GM23338 (cell line): ENCODE measurements at places on chromosomes 1 and 21. TPM values are rescaled to one million over a fixed set of nuclear protein-coding genes. Genes with fewer than 3 reads are reported as not detected.

DNA sequence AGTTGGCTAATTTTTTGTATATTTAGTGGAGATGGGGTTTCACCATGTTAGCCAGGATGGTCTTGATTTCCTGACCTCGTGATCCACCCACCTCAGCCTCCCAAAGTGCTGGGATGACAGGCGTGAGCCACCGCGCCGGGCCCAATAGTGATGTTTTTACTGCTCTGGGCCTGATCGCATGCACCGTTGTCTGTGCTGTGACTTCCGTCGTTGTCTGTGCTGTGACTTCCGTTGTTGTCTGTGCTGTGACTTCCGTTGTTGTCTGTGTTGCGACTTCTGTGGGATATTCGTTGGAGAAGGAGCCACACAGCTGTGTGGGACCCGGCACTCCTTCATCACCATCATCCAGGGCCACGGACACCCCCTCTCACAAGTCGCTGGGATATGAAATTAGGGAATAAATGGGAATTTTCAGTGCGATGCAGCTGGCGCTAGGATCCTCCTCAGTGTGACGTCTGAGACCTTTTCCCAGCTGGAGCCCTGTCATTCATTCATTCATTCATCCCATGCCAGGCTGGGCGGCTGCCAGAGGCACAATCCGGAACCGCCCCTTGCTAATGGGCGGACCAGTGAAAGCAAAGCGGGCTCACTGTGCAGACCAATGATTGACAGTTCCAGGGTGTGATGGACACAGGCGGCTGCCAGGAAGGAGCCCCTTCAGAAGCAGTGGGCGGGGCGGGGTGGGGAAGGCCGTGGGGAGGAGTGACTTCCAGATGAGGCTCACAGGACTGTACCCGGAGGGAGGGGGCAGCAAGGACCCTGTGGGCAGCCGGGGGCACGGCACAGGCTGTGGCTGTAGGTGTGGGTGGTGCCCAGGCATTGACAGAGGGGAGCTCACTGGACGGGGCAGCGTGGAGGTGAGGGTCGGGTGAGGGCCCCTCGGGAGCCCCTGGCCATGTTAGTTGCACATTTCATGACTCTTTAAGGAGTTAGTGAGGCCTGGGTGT lies 48.9 kb downstream of the PRKCZ start:
- H3K4me1 ChIP-seq = no peaks in the 10 kb centered on the region
- DNase-seq = no peak
- no peaks in the 10 kb centered on the region for H3K27me3 ChIP-seq
- no peaks in the 10 kb centered on the region for H3K36me3 ChIP-seq
- no peak overlapping the region for H3K4me3 ChIP-seq
- H3K27ac ChIP-seq = no peak overlapping the region

DNA sequence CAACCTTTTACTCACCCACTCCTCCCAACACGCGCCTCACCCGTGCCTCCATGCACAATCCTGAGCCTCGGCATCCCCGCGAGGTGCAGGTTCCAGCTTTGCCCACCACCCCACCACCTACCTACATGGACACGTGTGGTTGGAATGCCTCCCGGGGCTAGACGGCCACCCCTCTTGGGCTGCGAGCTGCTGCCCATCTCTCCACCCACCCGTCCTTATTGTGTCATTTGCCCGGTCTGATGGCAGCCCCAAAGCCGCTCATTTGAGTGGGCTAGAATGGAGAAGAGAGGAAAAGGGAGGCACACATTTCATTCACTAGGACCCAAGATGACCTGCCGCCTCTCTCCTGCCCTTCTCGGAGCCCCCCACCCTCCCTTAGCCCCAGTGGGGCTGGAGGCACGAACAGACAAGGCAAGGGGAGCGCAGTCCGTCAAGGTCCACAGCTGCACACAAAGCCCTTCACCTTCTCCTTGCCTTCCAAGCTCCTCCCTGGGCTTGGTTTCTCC lies 785 bp downstream of the ZNF697 start:
- peaks cover 49% of the 10 kb centered on the region for H3K4me1 ChIP-seq
- no peaks in the 10 kb centered on the region for H3K27me3 ChIP-seq
- DNase-seq = no peak

DNA sequence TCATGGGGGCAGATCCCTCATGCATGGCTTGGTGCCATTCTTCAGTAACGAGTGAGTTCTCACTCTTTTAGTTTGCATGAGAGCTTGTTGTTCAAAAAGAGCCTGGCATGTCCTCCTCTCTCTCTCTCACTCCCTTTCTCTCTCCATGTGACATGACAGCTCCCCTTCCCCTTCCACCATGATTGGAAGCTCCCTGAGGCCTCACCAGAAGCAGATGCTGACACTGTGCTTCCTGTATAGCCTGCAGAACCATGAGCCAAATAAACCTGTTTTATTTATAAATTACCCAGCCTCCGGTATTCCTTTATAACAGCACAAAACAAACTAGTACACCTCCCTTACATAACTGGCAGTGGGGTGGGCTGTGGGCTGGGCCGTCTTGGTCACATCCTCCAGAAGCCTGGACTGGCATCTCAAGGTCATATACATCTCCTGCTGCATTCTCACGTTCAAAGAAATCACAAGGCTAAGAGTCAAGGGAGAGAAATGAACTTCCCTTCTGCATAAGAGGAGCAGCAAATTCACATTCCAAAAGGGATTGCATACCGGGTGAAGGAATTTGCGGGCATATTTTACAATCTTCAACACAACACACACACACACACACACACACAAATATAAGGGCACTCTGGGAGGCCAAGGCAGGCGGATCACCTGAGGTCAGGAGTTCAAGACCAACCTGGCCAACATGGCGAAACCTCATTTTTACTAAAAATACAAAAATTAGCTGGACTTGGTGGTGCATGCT lies 2.3 kb upstream of the CCSAP start:
- peaks cover 17% of the 10 kb centered on the region for H3K4me1 ChIP-seq
- no peaks in the 10 kb centered on the region for H3K36me3 ChIP-seq
- peaks cover 43% of the 10 kb centered on the region for H3K27me3 ChIP-seq
- DNase-seq = no peak

GRCh38 chr21:45997495-45998275 lies 16.1 kb downstream of the COL6A1 start:
- no peaks in the 10 kb centered on the region for H3K36me3 ChIP-seq
- H3K27ac ChIP-seq = no peak overlapping the region
- no peaks in the 10 kb centered on the region for H3K27me3 ChIP-seq
- no peak overlapping the region for H3K4me3 ChIP-seq

DNA sequence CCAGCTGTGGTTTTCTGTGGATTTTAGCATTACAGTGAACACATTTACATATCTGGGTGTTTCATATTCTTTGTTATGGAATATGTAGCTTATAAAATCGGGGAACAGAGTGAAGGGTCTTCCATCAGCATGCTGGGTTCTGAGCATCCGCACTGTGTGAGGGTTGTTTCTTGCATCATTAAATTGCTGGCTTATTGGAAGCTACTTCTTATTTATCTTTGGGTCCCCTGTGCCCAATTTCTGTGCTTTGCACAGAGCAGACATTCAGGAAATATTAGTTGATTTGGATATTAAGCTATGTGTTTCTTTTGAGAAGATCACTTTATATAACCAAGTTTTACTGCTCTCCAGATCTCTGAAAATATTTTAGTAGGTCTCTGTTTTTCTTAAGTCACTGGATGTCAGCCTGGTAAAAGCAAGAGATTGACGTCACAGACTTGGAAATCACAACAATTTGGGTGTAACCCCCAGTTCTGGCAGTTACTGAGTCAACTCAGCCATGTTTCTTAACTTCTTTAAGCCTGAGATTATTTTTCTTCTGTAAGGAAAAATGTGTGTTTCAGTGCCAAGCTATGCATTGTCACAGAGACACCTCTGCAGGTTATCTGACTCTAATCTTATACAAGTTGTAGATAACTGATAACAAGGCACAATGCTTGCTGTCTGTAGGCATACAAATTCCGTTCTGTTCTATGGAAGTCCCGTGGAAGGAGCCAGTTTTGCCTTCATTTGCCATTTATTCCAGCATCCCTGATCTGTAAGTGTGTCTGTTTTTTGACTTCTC lies 258.3 kb upstream of the KAZN start:
- H3K4me1 ChIP-seq = peaks cover 19% of the 10 kb centered on the region
- no peaks in the 10 kb centered on the region for H3K27me3 ChIP-seq
- no peaks in the 10 kb centered on the region for H3K36me3 ChIP-seq
- peak overlapping the region; percentile 13; the same call in 1 of the 2 replicates for H3K4me3 ChIP-seq
- H3K27ac ChIP-seq = no peak overlapping the region

DNA sequence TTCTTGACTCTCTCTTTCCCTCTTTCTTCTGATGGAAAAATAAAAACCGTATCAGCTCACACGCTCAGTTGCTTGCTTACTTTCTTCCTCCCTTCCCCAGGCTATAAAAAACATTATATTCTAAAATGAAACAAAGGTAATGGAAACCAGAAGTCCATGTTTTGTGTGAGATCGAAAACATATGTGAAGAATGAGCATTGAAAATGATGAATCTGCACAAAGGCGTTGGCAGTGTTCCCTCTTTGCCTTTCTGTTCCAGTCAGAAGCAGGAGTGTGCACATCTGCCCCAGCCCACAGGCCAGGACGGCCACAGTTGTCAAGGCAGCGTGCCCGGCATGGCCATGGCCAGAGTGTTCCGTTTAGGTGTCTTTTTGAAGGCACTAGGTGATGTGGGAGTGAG lies 185.3 kb upstream of the USP24 start:
- no peak overlapping the region for H3K4me3 ChIP-seq
- H3K27me3 ChIP-seq = no peaks in the 10 kb centered on the region
- H3K27ac ChIP-seq = no peak overlapping the region
- no peaks in the 10 kb centered on the region for H3K4me1 ChIP-seq

- H3K4me1 ChIP-seq = no peaks in the 10 kb centered on the region
- no peak overlapping the region for H3K27ac ChIP-seq
- H3K36me3 ChIP-seq = no peaks in the 10 kb centered on the region
- no peak overlapping the region for H3K4me3 ChIP-seq
- DNase-seq = no peak
These were observed 35.2 kb downstream of the RGL1 start for GRCh38 chr1:183840140-183840539.

DNA sequence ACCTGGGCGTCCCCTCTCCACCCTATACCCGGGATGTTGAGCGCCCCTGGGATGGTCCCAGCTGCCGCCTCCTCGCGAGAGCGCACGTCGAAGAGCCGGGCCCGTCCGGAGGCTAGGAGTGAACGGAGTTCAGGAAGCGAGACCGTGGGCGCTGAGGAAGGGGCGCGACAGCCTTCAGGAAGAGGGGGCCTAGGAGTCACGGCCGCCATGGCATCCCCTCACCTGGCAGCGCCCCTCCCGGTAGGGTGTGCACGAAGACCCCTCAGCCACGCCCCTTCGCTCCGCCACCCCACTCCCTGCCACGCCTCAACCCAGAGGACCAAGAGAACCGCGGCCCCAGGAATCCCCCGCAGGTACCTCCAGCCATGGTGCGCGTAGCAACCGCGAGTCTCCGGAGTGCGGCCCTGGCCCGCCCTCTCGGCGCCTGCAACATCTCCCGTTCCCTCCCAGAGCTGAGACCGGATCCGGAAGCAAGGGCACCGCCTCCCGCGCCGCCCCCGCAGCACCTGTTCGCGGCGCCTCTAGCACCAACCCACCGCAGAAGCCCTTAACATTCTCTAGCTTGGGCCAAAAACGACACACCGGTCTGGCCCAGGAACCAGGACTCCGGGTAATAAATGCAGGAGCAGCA lies at the start of gene TSTD1:
Gene TSTD1, minus strand, starts transcription at position 442 of the 631 bp plus-strand sequence. Its CDS starts 75 bp downstream, at position 367.
- peak within 1 kb of the TSS; percentile 74 for H3K27ac ChIP-seq
- H3K4me3 ChIP-seq = peak within 1 kb of the TSS; percentile 98
- H3K4me1 ChIP-seq = peaks cover 36% of the 10 kb centered on the region
- peak; percentile 90 for DNase-seq

- H3K27me3 ChIP-seq = no peaks in the 10 kb centered on the region
- H3K4me1 ChIP-seq = peaks cover 35% of the 10 kb centered on the region
- no peak for DNase-seq
- no peaks in the 10 kb centered on the region for H3K36me3 ChIP-seq
These were observed 373.5 kb downstream of the RRAGC start for GRCh38 chr1:38486085-38486484.

GRCh38 chr1:177495878-177496277 lies 325.1 kb downstream of the BRINP2 start:
- DNase-seq = no peak
- no peaks in the 10 kb centered on the region for H3K27me3 ChIP-seq
- H3K36me3 ChIP-seq = no peaks in the 10 kb centered on the region
- no peak overlapping the region for H3K4me3 ChIP-seq

- H3K4me3 ChIP-seq = no peak overlapping the region
- no peaks in the 10 kb centered on the region for H3K27me3 ChIP-seq
- no peak for DNase-seq
- H3K27ac ChIP-seq = no peak overlapping the region
- no peaks in the 10 kb centered on the region for H3K36me3 ChIP-seq
- H3K4me1 ChIP-seq = peaks cover 9% of the 10 kb centered on the region
These were observed 2.2 kb upstream of the IRF6 start for GRCh38 chr1:209808059-209808581.

- H3K27ac ChIP-seq = no peak overlapping the region
- no peak for DNase-seq
- H3K36me3 ChIP-seq = no peaks in the 10 kb centered on the region
- H3K4me1 ChIP-seq = no peaks in the 10 kb centered on the region
- H3K4me3 ChIP-seq = no peak overlapping the region
These were observed 187.1 kb downstream of the LMO4 start for GRCh38 chr1:87515781-87516180.

- H3K36me3 ChIP-seq = no peaks in the 10 kb centered on the region
- no peak for DNase-seq
- H3K27ac ChIP-seq = no peak overlapping the region
- no peak overlapping the region for H3K4me3 ChIP-seq
- no peaks in the 10 kb centered on the region for H3K4me1 ChIP-seq
- H3K27me3 ChIP-seq = no peaks in the 10 kb centered on the region
These were observed 510.6 kb downstream of the NCAM2 start for GRCh38 chr21:21508859-21509258.

DNA sequence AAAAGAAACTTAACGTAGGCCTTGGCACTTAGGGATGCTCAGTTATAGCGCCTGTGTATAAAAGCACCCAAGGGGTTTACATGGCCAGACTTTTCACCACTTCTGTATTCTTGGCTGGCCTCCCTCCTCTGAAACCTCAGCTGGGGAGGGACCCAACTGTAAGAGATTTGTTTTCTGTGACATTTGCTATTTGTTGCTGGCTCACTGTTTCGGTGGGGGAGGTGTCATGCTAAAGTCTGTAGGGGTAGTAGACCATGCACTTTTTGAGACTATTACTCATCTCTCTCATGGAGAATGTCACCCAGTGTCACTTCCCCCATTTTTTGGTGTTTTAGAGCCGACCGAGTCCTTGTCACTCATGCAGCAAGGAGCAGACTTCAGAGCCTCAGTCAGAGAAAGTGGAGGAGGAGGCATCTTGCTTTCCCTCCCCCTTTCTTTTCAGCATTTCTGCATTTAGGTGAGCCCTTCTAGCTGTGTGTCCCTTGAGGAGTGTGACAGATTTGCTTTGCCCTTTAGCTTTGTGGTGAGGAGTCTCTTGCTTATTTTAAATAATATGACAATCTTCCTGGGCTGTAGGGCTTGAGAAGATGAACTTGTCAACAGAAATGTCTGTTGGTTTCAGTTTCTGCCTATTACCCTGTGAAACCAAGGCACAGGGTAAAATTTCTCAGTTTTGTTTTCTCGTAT lies 160.1 kb downstream of the FASLG start:
- H3K36me3 ChIP-seq = no peaks in the 10 kb centered on the region
- no peak for DNase-seq
- no peaks in the 10 kb centered on the region for H3K27me3 ChIP-seq

GRCh38 chr1:77966291-77966690 lies 12.6 kb downstream of the FUBP1 start:
- no peaks in the 10 kb centered on the region for H3K27me3 ChIP-seq
- no peak overlapping the region for H3K27ac ChIP-seq
- H3K4me3 ChIP-seq = no peak overlapping the region
- H3K4me1 ChIP-seq = peaks cover 4% of the 10 kb centered on the region; the same call in 1 of the 2 replicates
- no peak for DNase-seq
- H3K36me3 ChIP-seq = peaks cover 92% of the 10 kb centered on the region

Gene PRR9
- not detected in 2 replicates for total RNA-seq

Gene OVAAL
- not detected in 2 replicates for total RNA-seq

Gene S100A3
- total RNA-seq = not detected in 2 replicates

Gene PBX1
- 84.2 and 104 TPM in 2 replicates for total RNA-seq

Gene MMP23B
- total RNA-seq = 12.5 and 15.8 TPM in 2 replicates

Gene CHRNB2
- total RNA-seq = 3.6 and 5.3 TPM in 2 replicates
